ENCODE measurements at places on chromosomes 3 and 15.

GRCh38 chr15:74176262-74177214 lies 3.0 kb downstream of the ISLR start:
- DNase-seq: no peak

- DNase-seq: no peak
Measured at GRCh38 chr15:31803388-31803884, 226.9 kb upstream of the CHRNA7 start.

DNA sequence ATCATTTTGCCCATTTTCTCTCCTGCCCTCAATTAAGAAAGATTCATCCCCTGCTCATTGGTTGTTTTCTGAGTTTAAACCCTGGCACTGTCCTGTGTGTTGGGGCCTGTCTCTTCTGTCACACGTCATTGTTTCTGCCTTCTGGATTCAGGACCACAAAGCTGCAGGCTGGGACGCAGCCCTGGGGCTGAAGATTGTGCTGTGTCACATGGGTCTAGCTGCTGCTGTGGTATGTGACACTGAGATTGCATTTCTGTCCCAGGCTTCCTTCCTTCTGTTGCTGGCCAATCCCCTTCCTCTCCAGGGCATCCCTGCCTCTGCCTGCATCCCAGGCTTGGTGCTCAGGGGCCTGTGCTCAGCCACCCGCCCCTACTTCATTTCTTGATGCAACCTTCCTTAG lies 28.9 kb downstream of the INSYN1 start:
- no peak for DNase-seq

GRCh38 chr15:33341953-33342352 lies 31.2 kb downstream of the RYR3 start:
- DNase-seq: no peak

GRCh38 chr3:162368417-162368816 lies 871.8 kb downstream of the OTOL1 start:
- DNase-seq: no peak

GRCh38 chr15:70420948-70421482 lies 323.3 kb upstream of the TLE3 start:
- no peak for DNase-seq

DNA sequence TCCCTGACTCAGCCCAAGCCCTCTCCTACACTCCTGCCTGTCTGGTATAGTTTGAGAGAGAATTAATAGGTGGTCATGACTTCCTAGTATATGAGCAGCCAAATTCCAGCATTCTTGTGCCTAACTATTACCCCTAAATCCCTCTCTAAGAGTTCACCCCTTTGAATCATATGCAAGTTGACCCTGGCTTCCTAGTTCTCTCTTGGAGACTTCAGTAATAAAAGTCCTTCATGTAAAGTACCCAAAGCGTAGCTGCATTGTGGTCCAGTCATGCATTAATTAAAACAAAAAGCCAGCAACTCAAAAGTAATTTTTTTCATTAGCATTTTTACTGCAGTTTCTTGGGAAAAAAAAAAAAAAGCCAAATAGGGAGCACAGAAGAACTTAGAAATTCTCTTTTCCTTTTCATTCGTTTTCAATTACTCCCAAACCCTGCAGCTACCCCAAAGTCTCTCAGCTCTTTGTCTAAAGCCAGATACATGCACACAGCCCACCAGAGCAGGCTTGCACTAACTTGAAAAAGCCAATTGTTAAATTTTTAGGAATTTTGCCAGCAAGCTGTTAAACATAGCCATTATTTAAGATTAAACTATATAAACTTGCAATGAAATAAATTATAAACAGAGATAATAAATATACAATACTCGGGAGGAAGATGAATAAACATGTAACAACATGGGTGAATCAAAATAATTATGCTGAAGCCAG lies 50.1 kb upstream of the STT3B start:
- DNase-seq: no peak

Measured in GOT3 (cell line).